ENCODE measurements at places on chromosomes 3 and 15.

- DNase-seq: no peak
Observed at GRCh38 chr3:48238531-48239085, 2.3 kb upstream of the ZNF589 start.

DNA sequence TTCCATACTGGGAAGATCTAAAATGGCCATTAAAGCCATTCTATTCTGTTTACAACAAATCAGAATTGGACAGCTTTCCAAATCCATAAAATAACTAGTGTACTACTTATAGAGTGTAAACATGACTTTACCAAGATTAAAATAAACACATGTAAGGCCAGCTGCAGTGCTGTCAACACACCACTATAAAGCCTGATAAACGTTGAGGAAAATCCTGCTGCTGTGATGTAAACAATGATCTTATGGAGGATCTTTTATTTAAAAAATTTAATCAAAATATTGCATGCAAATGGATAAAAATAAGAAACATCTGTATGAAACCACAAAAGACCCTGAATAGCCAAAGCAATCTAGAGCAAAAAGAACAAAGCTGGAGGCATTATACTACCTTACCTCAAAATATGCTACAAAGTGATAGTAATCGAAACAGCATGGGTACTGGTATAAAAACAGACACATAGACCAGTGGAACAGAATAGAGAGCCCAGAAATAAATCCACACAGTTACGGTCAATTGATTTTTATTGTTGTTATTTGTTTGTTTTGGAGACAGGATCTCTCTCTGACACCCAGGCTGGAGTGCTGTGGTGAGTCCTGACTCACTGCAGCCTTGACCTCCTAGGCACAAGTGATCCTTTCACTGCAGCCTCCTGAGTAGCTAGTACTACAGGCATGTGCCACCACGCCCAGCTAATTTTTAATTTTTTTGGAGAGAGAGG is 428.8 kb upstream of the C2CD4B start:
- no peak for DNase-seq

- no peak for DNase-seq
Observed at GRCh38 chr15:39195961-39196486, 384.9 kb upstream of the THBS1 start.

DNA sequence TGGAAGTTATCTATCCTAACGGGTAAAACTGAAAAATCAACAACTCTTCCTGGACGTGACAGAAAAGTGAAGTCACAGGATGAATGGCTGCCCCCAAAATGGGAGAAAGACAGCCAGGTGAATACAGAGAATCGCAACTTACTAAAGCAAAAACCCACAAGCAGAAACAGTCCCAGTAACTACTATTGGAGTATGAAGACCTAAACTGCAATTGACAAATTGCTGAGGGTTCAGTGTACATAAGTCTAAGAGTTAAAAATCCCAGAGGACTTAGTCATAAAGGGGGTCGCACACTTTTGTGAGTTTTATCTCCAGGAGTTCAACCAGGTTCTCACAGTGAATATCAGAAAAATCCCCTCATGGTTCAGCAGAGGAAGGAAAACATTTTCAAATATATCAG is 56.8 kb upstream of the IMPG2 start:
- no peak for DNase-seq

- DNase-seq: no peak
Observed at GRCh38 chr3:119553823-119554415, 5.5 kb downstream of the CD80 start.

DNA sequence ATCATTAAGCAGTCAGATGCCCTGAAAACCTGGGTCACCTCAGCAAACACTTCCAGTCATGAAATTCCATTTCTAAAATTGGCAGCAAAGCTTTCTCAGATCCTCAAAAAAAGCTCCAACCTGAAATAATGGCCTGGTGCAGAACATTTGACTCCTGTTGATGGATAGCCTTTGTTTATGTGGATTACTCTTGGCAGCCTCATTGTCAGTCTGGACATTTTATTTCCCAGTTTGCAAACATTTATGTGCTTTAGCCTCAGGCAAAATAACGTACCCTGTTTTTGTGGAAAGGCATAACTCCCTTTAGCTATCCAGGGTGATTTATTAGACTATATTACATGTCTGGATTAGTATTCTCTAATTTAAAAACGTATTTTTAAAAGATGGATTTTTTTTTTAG is 53.9 kb downstream of the PXYLP1 start:
- DNase-seq: no peak

DNA sequence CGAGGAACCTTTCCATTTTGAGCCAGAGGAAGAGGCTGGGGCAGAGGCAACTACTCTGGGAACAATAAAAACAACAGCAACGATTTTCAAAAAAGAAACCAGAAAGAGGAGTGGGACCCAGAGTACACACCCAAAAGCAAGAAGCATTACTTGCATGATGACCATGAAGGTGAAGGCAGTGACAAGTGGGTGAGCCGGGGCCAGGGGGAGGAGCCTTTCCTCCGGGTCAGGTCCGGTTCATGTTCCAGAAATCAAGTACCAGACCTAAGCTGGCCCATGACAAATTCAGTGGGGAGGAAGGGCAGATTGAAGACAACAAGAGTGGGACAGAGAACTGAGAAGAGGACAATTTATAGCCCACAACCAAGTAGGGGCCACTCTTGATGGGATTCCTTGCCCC is 77.2 kb upstream of the STT3B start:
- no peak for DNase-seq

- no peak for DNase-seq
Observed at GRCh38 chr3:146130881-146131371, 30.1 kb downstream of the PLOD2 start.

DNA sequence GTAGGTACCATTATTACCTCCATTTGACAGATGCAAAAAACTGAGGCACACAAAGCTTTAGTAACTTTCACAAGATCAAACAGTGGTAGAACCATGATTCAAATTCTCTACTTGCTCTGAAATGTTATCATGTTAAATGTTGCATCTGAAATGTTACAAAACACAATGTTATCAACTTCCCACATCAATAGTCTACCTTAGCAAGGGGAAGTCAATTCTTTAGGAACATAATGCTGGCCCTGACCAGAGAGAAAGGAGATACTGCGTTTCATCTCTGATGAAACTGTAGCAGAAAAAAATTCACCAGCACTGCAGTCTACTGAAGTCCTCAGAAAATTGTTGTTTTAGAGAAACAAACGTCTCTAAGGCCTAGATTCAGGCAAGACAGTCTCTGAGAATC is 174.1 kb downstream of the SATB1 start:
- no peak for DNase-seq

GRCh38 chr3:54273791-54274190 is 151.4 kb downstream of the CACNA2D3 start:
- no peak for DNase-seq

DNA sequence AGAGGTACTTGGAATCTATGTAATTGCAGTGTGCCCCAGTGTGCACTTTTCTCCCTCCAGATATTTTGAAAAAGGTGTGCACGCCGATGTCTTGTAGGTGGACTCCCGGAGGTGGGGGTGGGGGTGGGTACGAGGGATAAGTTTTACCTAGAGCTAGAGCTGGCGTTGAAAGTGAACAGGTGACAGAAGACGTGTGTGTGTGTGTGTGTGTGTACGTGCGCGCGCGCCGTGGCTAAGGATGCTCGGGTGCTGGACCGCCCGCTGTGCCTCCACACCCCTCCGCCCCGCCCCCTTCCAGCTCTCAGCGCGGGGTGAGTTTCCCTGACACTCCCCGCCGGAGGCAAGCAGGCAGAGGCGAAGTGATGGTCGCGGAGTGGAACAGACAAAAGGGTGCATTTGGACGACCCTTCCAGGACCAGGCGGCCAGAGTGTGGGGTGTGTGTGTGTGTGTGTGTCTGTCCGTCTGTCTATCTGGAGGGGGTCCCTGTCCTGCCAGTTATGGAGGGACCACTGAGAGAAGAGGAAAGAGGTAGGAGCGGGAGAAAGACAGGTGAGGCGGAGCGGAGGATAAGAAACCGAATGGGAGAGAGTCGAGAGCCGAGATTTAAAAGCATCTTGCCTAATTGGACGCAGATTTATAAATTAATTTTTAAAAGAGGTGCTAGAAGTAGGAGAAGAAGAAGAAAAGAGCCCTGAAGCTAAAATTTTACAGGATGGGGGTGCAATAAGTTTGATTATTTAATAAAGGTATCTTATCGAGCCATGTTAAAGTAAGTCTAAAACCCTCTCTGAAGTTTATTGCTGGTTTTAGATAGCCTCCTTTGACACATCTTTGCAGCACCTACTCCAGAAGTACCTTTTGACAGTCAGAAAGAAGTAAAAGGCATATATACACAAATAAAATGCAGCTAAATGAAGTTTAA is 335.8 kb upstream of the THRB start:
- DNase-seq: no peak

- no peak for DNase-seq
Observed at GRCh38 chr15:91521548-91521947, 332.0 kb upstream of the SLCO3A1 start.

DNA sequence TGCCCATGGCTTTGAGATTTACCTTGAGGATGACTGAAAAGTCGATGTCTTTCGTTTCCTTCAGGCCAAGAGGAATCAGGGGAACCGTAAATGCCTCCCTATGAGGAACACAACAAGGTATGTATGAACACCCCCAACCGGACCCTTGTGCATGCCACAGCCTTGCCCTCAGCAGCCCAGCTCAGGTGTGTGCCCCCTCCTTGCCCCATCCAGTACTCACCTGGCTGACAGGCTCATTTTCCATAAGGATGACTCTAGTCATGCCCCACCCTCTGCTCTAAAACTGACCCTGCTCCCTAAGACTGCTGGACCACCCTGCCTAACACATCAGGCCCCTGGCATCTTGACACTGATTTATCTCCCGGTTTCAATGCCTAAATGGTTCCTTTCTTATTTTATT is 270.0 kb downstream of the GOLGA6L6 start:
- DNase-seq: no peak

DNA sequence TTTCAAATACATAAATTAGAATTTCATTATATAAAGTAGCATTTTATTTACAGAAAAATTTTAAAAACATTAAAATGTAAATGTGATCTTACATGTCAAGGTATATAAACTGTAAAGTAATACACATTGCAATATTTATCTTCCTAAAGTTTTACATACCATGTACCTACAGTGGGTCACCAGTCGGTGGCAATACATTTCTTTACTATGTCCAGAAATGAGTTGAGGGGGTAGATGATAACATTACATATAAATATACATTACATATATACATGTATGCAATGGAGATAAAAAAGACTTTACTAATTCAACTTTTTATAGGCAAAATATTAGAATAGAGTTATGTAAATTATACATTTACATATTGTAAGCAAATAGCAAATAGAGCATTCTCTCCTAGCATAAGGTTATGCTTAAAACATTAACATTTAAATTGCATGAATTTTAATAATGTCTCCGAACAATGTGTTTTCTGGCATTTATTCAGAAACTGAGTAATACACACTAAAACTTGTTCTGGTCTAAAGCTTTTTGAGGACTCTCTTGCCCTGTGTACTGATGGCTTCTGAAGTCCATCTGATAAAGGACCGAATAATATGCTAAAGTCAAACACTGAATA is 93.3 kb upstream of the NLGN1 start:
- DNase-seq: no peak

DNA sequence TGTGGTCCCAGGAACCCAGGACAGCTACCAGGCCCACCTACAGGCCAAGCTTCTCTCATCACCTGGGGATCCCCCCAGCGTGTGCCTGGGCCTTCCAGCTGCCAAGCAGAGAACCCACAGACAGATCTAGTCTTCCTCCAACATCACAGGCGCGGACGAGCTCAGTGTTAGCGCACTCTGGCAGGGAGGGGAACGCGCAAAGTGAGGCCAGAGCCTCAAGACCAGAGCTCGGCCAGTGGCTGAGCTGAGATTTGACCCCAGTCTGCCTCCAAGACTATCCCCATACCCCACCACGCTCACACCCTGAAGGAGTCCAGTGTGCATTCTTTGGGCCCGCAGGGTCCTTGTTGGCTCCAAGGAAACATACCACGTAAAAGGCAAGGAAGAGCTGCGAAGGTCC is 5.1 kb downstream of the MFGE8 start:
- DNase-seq: no peak

DNA sequence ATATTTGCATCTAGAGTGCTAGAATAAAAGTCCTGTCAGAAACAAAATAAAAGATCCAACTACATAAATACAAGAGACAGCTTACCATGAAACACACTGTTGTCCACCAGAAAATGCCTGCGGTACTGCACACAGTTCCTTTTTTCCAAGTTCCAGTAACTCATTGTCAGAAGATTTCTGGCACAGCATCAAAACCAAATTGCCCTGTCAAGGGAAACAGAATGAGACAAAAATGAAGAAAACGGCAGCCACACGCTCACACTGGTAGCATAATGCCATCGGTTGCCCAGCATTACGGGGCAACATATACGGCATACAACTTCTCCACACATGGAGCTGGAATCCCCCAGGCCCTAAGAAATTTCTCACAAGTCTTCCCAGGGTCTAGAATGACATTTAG is 40.8 kb downstream of the PLCH1 start:
- no peak for DNase-seq

DNA sequence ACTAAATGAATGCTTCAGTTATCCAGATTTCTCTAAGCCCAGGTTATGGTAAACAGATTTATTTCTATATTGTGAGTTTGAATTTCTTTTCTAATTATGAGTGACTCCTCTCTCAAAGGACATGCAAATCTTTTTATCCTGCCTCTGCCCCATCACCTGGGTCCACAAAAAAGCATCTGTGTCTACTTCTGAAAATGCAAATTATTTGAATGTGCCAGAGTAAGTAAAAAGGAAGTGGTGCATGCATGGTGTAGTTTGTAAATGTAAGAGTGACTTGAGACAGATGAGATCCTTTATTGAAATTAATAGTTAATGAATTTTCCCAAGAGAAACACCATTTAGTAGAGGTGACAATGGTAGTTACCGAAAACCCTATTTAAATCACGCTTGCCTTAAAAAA is 26.9 kb downstream of the MCTP2 start:
- DNase-seq: no peak

GRCh38 chr15:69976366-69976994 is 121.2 kb downstream of the TLE3 start:
- peak; percentile 2 for DNase-seq

GRCh38 chr3:46186471-46187340 is 21.4 kb downstream of the CCR1 start:
- DNase-seq: no peak

- no peak for DNase-seq
Observed at GRCh38 chr15:88322461-88322860, 65.9 kb upstream of the NTRK3 start.

- DNase-seq: no peak
Observed at GRCh38 chr3:4754180-4755086, 224.8 kb upstream of the BHLHE40 start.

DNA sequence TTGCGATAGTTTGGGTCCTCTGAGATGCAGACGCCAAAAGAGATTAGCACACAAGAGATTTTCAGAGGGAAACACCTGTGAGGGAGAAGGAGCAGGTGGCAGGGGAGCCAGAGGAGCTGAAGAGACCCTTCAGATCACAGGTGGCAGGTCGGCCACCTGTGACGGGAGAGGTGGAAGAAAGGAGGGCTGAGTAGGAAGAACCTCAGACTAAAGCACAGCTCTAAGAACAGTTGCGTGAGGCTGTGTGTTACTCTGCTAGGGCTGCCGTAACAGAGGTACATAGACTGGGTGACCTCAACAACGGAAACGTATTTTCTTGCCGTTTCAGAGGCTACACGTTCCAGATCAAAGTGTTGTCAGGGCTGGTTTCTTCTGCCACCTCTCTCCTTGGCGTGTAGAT is 38.5 kb downstream of the C2CD4A start:
- DNase-seq: no peak

GRCh38 chr15:101264011-101264410 is 12.2 kb upstream of the CHSY1 start:
- DNase-seq: no peak
